ENCODE measurements at places on chromosomes 16 and 17.

DNA sequence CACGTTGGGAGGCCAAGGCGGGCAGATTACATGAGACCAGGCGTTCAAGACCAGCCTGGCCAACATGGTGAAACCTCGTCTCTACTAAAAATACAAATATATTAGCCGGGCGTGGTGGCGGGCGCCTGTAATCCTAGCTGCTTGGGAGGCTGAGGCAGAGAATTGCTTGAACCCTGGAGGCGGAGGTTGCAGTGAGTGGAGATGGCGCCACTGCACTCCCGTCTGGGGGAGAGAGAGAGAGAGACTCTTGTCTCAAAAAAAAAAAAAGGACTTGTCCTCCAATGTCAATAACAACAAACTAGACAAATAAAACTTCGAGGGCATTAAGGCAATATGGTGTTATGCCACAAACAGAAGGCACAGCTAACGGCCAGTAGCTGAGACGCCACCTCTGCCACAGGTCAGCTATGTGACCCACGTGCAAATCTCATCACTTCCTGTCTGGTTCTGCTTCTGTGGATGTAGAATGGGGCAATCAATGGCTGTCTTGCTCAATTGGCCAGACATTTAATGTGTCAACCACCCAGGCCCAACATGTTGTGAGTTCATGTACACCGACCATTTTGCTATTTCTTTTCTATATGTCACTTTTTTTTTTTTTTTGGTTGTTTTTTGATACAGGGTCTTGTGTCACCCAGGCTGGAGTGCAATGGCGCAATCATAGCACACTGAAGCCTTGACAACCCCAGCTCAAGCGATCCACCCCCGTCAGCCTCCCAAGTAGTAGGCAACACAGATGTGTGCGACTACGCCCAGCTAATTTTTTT is 834 bp upstream of the TXNDC11 start:
- no peak for DNase-seq

GRCh38 chr17:66865151-66865550 is 30.2 kb downstream of the CACNG5 start:
- no peak for DNase-seq

- no peak for DNase-seq
Observed at GRCh38 chr16:28879261-28879840, 1.1 kb downstream of the ATP2A1 start.

DNA sequence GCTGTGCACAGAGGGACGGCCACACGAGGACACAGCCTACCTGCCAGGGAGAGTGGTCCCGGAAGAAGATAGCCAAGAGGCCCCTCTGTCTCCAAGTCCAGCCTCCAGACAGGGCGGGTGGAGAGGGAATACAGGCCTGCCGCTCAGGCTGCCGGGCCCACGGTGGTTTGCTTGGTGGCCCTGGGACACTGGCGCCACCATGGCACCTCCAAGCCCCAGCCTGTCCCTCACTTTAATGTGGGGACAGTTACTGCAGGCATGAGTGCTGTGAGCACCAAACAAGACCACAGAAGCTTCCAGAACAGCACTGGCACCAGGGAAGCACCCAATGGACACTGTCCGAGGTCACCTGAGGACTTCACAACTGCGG is 22.0 kb upstream of the CHMP6 start:
- no peak for DNase-seq

GRCh38 chr16:2836646-2837508 is 6.8 kb downstream of the ZG16B start:
- DNase-seq: no peak

GRCh38 chr17:81354252-81354953 is 40.9 kb upstream of the BAHCC1 start:
- DNase-seq: no peak

- DNase-seq: no peak
Observed at GRCh38 chr17:16013943-16014407, 14.4 kb downstream of the TTC19 start.

- DNase-seq: no peak
Observed at GRCh38 chr16:67677712-67678111, 11.1 kb downstream of the C16orf86 start.

DNA sequence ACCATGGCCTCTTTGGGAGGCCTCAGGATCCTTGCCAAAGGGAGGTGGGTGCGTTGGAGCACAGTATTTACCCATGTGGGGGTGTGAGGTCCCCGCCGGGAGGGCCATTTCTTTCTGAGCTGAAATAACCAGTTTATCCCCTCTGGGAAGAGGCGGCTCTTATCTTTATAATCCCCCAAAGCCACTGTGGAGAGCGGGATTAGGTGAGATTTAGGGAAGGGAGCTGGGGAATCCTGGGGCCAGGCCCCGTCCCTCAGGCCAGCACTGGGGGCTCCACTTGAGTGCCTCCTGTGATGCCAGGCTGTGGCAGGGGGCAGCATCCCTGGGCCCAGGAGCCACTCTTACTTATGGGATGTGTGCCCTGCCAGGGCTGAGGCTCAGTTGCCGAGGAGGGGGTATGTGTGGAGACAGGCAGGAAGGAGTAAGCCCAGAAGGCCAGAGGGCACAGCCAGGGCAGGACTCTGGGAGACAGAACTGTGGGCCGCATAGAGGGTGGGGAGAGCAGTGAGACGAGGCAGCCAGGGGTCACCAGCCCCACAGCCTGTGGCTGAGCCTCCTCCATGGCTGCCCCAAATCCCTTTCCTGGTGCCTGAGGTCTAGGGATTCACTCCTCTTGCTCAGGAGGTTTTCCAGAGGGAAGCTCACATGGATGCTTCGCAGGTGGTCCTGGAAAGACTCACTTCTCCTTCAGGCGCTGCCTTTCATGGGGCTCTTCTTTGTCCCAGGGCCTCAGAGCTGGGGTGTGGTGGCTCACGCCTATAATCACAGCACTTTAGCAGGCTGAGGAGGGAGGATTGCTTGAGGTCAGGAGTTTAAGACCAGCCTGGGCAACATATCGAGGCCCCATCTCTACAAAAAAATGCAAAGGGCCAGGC is 25.0 kb downstream of the TMEM94 start:
- no peak for DNase-seq

GRCh38 chr17:45403906-45404490 is 28.7 kb downstream of the ARHGAP27 start:
- DNase-seq: no peak

DNA sequence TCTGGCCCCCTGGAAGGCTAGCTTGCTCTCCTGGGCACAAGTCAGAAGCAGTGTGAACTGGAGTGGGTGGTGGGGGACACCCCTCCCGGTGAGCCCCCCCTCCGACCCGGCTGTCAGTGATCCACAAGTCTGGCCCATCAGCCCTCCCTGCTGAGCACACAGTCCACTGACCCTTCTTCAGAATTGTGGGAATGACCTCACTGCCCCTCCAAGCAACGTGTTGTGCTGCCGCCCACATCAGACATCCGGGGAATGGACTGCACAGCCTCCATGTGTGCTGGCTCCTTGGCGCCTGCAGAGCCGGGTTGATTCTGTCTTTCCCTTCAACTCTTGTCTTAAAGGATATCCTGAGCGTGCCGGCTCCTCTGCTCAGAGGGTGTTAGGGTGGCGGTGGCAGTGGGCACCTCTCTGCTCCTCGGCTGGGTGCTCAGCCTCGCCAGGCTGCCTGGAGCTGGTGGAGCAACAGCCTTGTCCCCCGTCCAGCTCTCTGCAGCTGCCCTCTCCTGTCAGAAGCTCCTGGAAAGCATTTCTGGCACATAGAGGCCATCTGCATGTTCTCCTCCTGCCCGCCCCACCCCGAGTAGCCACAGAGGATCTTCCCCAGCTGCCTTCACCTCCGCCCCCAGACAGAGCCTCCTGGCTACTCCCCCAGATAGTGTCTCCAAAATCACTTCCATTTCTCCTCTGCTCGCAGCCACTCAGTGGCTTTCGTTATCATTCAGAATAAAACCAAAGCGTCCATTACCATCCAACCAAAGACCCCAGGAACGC is 19.8 kb downstream of the NPTX1 start:
- no peak for DNase-seq

DNA sequence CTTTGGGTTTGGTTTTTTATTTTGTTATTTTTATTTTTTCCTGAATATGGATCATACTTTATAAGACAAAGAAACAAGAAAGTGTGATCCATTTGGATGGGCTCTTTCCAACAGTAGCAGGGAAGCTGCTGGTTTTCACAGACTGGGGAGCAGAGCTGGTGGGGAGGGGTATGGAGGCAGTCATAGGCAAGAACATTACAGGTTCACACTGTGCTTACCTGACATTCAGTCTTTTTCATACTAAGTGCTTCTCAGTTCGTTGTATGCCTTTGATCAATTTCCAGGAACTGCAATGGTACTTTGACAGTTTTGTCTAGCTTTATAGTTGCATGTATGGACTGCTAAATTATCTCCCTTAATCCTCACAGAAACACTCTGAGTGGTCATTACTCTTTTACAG is 27.7 kb downstream of the BEAN1 start:
- DNase-seq: no peak

Measured in memory B cell (primary cell).